ENCODE measurements at places on chromosomes 3 and 15. TPM values are rescaled to one million over a fixed set of nuclear protein-coding genes. Genes with fewer than 3 reads are reported as not detected.
A peak's percentile ranks its signal among the peaks of the same experiment; 100 is the strongest.

Gene GOLGA8K
- total RNA-seq = 0.75 TPM

Gene CCR8
- total RNA-seq = not detected

DNA sequence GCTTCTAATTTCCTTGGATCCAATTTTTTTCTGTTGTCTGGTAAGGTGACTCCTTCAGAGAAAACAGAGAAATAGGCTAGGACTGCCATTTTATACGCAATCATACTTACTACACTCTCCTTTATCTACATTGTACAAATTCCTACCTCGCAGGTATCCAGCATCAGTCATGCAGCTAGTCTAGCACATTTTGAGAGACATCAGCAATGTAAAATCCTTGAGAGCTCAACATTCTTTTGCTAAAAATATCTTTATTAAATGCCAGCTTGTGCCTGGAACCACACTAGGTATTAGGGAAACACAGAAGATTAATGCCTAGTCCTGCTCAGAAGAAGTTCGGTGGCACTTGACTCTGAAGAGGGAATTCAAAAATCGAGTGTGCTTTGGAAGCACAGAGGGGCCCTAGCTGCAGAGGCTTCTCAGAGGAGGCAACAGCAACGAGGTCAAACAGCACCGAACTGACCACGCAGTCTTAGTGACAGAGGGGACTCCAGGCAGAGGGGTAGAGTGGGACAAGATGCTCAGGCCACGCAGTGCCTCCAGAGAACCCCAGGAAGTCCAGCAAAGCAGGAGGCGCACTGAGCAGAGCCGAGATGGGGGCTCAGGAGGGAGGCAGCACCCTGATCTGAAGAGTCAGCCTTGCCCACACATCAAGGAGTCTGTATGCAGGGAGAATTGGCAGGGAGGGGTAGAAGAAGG lies 3.5 kb downstream of the FAM174B start:
- H3K4me1 ChIP-seq = peaks cover 24% of the 10 kb centered on the region
- peaks cover 38% of the 10 kb centered on the region for H3K27me3 ChIP-seq
- no peak overlapping the region for H3K4me3 ChIP-seq
- no peak overlapping the region for H3K27ac ChIP-seq
- H3K36me3 ChIP-seq = peaks cover 5% of the 10 kb centered on the region
- peak; percentile 64 for DNase-seq

DNA sequence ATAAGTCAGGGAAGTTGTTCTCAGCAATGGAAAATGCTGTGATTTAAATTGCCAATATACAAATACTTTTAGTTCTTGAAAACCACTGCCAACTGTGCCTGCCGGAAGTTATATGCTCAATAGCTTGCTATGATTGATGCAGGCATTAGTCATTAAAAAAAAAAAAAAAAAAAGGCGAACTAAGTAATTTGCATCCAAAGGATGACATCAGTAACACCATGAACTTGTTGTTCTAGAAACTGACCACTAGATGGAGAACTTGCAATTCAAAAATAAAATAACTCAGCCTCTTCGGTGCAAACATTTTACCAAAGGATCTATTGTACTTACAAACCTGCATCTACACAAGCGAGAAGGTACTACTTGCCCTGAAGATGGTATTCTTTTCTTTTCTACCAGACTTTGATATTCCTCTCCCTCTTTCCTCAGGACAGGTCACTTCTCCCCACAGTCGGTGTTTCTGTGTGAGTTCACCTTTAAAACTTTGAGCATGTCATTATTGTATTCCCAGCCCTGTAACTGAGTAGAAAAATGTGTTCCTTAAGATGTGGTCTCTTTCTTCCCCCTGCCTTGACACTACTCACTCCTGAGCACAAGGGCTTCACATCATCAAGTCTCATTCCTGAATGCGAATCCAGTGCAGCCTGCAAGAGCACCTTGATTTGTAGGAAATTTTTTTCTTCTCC lies 115.0 kb upstream of the VEPH1 start:
- H3K4me1 ChIP-seq = no peaks in the 10 kb centered on the region
- H3K36me3 ChIP-seq = no peaks in the 10 kb centered on the region
- H3K4me3 ChIP-seq = no peak overlapping the region

- no peaks in the 10 kb centered on the region for H3K27me3 ChIP-seq
- no peak overlapping the region for H3K27ac ChIP-seq
- DNase-seq = no peak
- no peak overlapping the region for H3K4me3 ChIP-seq
- no peaks in the 10 kb centered on the region for H3K36me3 ChIP-seq
Measured at GRCh38 chr3:141093397-141093796, 42.2 kb downstream of the SPSB4 start.

DNA sequence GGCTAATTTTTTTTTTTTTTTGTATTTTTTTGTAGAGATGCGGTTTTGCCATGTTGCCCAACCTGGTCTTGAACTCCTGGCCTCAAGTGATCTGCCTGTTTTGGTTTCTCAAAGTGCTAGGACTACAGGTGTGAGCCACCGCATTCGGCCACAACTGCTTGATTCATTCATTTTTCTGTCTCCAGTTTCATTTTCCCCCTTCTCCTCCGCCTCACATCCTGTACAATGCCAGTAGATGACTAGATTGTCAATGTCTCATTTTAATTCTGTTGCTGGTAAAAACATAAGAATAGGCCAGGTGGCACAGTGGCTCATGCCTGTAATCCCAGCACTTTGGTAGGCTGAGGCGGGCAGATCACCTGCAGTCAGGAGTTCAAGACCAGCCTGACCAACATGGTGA lies 12.0 kb upstream of the ZNF592 start:
- H3K27me3 ChIP-seq = no peaks in the 10 kb centered on the region
- no peaks in the 10 kb centered on the region for H3K36me3 ChIP-seq
- no peak overlapping the region for H3K27ac ChIP-seq
- H3K4me1 ChIP-seq = peaks cover 13% of the 10 kb centered on the region
- DNase-seq = no peak
- no peak overlapping the region for H3K4me3 ChIP-seq

DNA sequence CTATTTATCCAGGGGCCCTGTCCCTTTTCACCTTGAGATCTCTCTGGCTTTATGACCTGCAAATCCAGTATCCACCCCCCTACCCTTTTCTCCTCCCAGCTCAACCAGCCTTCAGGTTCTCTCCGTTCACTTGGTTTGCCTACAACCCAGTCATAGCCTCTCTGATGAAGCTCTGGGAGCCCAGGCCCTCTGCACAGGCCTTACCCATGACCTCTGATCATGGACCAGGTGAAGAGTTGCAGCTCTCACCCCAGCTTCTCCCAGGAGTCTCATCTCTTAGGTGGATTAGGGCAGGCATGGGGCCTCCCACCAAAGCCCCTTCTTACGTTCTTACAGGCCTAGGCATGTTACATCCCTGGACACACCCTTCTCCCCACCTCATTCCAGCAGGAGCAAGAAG lies 59.8 kb downstream of the EXOG start:
- no peak overlapping the region for H3K27ac ChIP-seq
- peaks cover 4% of the 10 kb centered on the region for H3K27me3 ChIP-seq
- H3K4me3 ChIP-seq = no peak overlapping the region

All from osteocyte (in vitro differentiated cells).